ENCODE measurements at places on chromosomes 3 and 15. TPM values are rescaled to one million over a fixed set of nuclear protein-coding genes. Genes with fewer than 3 reads are reported as not detected.

DNA sequence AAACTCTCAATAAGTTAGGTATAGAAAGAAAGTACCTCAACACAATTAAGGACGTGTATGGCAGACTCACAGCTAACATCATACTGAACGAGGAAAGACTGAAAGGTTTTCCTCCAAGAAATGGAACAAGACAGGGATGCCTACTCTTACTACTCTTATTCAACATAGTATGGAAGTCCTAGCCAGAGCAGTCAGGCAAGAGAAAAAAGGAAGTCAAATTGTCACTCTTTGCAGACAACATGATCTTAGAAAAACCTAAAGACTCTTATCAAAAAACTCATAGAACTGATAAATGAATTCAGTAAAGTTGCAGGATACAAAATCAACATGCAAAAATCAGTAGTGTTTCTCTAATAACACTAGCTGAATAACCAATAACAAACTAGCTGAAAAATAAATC is 96.0 kb downstream of the C3orf70 start:
- no peak for DNase-seq

GRCh38 chr15:61227269-61227949 is 1.7 kb downstream of the RORA start:
- peak; percentile 81 for DNase-seq

DNA sequence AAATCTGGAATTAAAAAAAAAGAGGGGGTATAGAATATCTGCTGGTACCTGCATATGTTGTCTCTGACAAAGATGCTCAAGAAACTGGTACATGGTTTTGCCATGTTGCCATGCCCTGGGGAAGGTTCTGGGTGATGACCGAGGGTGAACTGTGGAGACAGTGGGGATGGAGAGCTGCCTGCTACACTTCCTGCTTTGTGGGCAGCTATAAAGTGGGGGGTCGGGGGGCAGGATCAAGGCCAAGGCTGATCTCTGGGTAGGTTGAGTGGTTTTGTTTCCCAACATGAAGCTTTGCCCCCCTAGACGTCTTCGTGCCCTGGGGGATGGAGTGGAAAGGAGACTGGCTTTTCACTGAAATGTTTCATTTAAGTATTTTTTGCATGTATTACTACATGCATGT is 74.6 kb downstream of the IQSEC1 start:
- peak; percentile 74 for DNase-seq

DNA sequence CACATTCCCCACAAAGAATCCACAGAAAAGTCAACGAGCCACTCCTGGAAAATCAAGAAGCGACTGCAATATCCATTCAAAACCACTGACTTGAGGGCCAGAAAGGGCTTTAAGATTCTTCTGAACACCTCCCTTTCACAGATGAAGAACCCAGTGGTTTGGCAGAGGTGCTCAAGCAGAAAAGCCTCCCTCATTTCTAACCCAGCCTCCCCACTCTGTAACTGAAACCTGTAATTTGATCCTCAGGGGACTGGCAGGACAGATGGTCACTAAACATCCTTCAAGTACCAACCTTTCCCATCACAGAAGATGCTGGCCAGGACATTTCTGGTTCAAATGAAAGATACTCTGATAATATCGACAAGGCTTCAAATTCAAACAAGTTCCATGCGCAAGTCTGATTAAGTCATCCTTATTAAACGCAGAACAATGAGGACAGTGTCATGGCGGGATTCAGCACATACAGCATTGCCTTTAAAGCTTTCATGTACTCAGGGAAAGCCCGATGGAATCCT is 5.5 kb downstream of the SEMA5B start:
- no peak for DNase-seq

DNA sequence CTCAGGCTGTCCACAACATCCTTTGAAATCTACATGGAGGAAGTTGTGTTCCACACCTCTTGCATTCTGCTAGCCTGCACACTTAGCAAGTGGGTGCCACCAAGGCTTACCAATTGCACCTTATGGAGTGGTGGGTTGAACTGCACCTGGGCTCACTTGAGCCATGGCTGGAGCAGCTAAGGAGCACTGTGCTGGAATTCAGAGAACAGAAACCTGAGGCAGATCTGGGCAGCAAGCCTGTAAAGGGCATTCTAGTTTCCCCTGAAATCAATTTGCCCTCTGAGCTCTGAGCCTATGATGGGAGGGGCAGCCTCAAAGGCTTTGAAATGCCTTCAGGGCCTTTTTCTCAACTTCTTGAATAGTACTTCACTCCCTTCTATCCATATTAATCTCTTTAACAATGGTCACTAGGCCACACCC is 18.0 kb downstream of the BTLA start:
- DNase-seq: no peak

- DNase-seq: no peak
Observed at GRCh38 chr3:72999951-73000350, 3.3 kb downstream of the PPP4R2 start.

- no peak for DNase-seq
Observed at GRCh38 chr15:57290187-57290586, 86.1 kb upstream of the CGNL1 start.

- DNase-seq: no peak
Observed at GRCh38 chr15:92571824-92572223, 83.8 kb downstream of the FAM174B start.

Gene GOLGA6L7
- not detected for total RNA-seq

GRCh38 chr3:140530603-140531002 is 147.3 kb upstream of the TRIM42 start:
- DNase-seq: no peak

DNA sequence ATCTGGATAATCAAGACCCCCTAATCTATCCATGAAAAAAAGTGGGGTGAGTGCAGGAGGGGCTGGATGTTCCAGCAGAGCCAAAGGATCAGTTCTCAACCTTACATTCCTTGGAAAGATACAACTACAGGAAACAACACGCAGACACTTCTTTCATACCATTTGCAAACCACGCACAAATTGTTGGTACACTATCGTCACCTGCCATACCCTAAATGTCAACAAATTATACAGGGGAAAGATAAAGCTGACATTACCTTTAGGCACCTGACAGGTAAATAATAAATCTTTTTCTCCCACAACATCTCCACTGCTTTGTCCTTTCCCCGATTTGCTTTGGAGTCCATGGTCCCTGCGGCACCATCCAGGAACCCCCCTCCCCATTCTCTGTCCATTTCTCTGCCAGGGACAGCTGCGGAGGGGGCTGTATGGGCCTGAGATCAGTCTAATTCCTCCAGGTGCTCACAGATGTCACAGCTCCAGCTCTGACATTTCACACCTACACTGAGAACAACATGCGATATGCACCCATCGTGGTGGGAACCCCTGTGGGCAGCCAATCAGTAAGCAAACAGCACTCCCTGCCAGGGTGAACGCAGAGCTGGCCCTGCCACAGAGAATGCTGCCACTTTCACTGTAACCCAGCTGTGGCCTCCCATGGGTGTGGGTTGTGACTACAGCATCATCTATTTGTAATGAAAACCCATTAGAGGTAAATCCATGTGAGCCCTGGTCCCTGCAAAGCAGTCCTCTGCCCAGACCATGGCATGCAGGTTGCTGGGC is 37.7 kb upstream of the BCL2L10 start:
- no peak for DNase-seq

- DNase-seq: peak; percentile 86
Observed at GRCh38 chr3:10357592-10358308, 36.8 kb upstream of the SEC13 start.

Gene NEK10
- 1.5 TPM for total RNA-seq

- no peak for DNase-seq
Observed at GRCh38 chr3:189167027-189167766, 4.6 kb upstream of the TPRG1 start.

Gene GHSR
- not detected for total RNA-seq

GRCh38 chr15:68177742-68178141 is 27.4 kb downstream of the CALML4 start:
- DNase-seq: no peak

- no peak for DNase-seq
Observed at GRCh38 chr15:84391191-84391590, 155.6 kb downstream of the GOLGA6L4 start.

- DNase-seq: no peak
Observed at GRCh38 chr3:30180310-30181177, 425.9 kb upstream of the TGFBR2 start.

Gene USP13
- total RNA-seq: 12.1 TPM

- no peak for DNase-seq
Observed at GRCh38 chr3:134378384-134378783, 4.1 kb upstream of the AMOTL2 start.

- DNase-seq: no peak
Observed at GRCh38 chr3:78937475-78937874, 830.3 kb downstream of the ROBO1 start.

Gene LDHAL6B
- total RNA-seq: not detected

GRCh38 chr15:52856286-52856685 is 66.2 kb upstream of the ONECUT1 start:
- DNase-seq: no peak

Gene FRMD5
- total RNA-seq: 0.33 TPM

GRCh38 chr3:128481438-128481942 is 11.5 kb downstream of the GATA2 start:
- no peak for DNase-seq

Gene C3orf85
- not detected for total RNA-seq

DNA sequence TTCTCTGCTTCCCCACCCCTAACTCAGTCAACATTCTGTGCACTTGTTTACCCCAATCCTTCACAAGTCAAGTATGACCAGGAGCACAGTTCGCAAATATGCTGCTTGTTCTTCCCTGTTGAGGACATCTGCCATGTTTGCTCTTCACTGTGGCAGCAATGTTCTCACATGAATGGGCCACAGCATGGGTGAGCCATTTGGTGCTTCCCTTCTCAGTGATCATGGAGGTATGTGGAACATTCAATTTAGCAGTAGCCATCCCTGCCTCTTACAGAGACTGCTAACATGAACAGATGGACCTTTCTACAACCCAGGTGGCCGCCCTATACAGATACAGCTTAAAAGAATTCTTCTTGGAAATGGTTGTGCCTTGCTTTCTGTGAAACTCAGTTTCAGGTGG is 660.1 kb upstream of the SGO1 start:
- DNase-seq: no peak

Gene PIGZ
- 6.4 TPM for total RNA-seq

DNA sequence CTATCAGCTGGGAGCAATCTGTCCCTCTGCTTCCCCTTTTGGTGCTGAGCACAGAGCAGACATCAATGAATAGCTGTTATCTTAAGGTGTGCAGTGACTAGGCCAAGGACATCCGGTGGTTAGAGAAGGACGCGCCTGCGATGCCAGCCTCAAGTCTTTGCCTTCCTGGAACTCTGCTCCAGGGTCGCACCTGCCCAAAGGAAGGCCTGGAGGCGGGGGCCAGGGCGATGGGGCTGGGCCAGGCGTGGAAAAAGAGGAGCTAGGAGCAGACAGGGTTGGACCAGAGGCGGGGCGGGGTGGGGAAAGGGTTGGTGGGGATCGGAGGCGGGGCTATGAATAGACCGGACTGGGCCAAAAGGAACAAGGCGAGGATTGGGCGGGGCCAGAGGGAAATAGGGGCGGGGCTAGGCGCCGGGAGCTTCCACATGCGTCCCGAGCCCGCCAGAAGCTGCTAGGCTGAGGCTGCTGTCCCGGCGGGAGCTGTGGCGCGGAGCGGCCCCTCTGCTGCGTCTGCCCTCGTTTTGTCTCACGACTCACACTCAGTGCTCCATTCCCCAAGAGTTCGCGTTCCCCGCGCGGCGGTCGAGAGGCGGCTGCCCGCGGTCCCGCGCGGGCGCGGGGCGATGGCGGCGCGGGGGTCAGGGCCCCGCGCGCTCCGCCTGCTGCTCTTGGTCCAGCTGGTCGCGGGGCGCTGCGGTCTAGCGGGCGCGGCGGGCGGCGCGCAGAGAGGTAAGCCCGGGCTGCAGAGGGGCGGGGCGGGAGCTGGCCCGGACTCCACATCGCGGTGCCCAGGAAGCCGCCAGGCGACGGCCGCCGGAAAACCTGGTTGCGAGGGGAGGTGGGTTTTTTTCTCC is at the start of gene CHRNA5:
Gene CHRNA5 (plus strand): TSS at position 424 of the 854 bp plus-strand sequence. CDS start 200 bp downstream, at position 624.
- peak; percentile 91 for DNase-seq

Gene LRRC49
- total RNA-seq: 10.2 TPM

Gene CASR
- not detected for total RNA-seq

GRCh38 chr15:65402961-65403360 is 19.8 kb downstream of the IGDCC4 start:
- DNase-seq: no peak

Gene KNG1
- total RNA-seq: not detected

DNA sequence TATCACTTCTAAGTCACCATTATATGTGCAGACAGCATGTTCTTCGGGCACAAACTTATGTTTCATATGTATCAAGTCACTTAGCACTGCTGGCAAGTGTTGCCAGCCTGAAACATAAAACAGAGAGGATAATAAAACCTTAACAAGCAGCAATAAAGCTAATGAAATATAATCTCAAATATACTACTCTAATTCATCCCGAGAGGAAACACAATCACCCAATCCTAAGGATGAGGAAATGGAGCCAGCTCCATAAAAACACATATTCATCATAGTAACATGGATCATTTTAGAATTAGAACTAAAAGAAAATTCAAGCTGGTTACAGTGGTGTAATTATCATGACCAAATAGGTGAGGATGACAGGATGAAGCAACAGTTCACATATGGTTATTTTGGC is 1072.7 kb downstream of the EPHA3 start:
- DNase-seq: no peak

DNA sequence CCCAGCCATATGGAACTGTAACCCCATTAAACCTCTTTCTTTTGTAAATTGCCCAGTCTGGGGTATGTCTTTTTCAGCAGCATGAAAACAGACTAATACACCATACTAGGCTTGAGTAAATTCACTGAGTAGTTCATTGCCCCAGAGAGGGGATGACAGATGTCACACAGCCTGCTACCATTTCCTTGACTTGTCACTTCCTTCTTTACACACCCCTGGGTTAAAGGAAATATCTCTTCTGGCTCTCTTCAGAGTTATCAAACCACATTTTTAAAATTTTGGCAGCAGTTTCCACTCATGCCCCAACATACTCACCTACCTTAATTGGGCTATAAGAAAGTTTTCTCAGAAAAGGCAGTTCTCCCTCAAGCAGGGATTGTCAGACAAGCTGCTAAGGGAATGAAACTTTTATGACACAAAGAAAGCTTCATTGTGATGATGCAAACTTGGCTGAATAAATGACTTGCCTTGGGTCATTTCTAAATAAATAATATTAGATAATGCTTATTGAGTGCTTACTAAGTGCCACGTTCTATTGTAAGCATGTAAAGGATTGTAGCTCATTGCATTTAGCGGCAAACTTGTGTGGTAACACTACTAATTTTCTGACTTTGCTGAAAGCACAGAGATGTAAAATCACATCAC is 68.0 kb upstream of the RBMS3 start:
- no peak for DNase-seq

Gene CCR2
- total RNA-seq: 1.7 TPM

DNA sequence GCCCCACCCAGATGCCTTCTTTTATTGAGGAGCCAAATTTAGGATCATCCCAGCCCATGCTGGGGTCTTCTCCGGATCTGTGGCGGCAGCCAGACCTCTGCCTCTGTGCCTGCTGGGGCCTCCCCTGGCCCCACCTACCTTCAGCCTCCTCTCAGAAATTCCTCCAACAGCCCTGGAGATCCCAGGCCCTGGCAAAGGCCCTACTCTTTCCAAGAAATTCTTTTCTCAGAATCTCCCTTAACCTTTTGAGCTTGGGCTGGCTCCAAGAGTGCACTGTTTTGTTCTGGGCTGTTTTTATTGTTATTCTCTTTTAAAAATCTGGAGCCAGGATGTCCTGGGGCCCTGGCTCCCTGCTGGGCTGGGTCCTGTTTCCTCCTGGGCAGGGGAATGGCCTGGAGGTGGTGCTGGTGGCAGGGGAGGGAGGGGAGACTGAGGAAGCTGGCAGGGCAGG is 57.8 kb downstream of the GRIP2 start:
- peak; percentile 67 for DNase-seq

Gene WDR93
- not detected for total RNA-seq
